ENCODE measurements at places on chromosomes 11 and 22. TPM values are rescaled to one million over a fixed set of nuclear protein-coding genes. Genes with fewer than 3 reads are reported as not detected.

The SSTR3 gene
- total RNA-seq, result 10.0 TPM

The CCDC179 gene
- total RNA-seq, result not detected

The CDC42EP1 gene
- total RNA-seq, result 4.6 TPM

The ZP1 gene
- total RNA-seq, result not detected

The OR56B1 gene
- total RNA-seq, result 0.24 TPM

GRCh38 chr22:46113110-46113909 lies 37.0 kb upstream of the PPARA start:
- no peak for DNase-seq

- DNase-seq, result no peak
Measured at GRCh38 chr22:36701965-36702621, 1.5 kb downstream of the CACNG2 start.

DNA sequence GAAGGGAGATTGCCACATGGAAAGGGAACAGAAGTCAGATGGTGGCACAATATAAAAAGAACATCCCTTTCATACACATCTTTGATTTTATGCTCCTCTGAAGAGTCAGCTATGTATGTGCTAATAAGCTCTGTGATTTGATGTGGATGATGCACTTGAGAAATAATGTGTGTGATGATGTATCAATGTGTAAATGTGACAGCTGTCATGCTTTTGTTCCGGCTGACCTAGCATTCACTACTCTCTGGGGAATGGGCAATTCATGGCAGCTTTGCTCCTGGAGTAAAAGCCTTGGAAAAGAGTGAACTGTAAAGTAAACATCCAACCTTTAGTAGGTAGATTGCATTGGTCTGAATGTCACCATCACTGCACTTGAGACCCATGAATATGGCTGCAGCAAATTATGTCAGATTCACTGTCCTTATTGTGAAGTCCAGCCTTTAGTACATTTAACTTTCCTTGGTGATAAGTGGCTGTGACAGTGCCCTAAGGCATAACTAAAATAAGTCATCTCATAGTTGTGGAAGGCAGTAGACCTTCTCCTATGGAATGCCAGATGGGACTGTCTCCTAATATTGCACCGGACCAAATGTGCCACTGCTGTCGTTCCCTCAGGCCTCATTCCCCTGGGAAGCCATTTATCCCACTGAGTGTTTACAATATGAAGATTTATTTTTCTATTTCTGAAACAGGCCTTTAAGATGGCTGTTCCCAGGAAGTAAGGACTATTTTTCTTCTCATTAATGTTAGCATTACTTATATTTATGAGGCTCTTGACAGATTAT lies 178.2 kb upstream of the CCDC90B start:
- DNase-seq, result no peak

DNA sequence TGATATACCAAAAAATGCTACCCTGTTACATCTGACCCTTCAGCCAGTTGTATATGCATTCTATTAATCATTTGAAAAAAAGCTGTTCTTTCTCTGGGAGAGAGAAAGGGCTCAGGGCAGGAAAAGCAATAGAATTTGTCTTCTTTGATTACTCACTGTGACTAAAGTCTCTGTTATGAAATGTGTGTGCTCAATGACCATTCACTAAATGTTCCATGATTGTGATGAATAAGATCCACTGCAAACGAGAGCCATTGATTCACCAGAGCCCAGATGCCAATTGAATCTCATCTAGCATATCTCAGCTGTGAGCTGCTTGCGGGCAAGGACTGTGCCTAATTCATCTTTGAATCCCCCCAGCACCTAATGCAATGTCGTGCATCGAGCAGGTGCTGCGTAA lies 184.3 kb downstream of the OPCML start:
- no peak for DNase-seq

GRCh38 chr11:122756417-122756816 lies 81.9 kb upstream of the CRTAM start:
- DNase-seq, result peak; percentile 33

DNA sequence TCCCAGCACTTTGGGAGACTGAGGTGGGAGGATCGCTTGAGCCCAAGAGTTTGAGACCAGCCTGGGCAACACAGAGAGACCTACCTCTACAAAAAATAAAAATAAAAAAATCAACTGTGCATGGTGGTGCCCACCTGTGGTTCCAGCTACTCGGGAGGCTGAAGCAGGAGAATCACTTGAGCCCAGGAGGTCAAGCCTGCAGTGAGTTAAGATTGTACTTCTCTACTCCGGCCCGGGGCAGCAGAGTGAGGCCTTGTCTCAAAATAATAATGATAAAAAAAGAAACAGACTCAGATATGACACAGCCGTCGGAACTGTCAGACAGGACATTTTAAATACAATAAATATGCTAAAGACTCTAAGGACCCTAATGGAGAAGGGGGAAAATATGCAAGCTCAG lies 18.4 kb downstream of the ASCL2 start:
- no peak for DNase-seq

- DNase-seq, result no peak
Measured at GRCh38 chr11:8330404-8330803, 66.7 kb upstream of the LMO1 start.

- DNase-seq, result peak; percentile 41
Measured at GRCh38 chr22:38706101-38706900, 557 bp downstream of the GTPBP1 start.

DNA sequence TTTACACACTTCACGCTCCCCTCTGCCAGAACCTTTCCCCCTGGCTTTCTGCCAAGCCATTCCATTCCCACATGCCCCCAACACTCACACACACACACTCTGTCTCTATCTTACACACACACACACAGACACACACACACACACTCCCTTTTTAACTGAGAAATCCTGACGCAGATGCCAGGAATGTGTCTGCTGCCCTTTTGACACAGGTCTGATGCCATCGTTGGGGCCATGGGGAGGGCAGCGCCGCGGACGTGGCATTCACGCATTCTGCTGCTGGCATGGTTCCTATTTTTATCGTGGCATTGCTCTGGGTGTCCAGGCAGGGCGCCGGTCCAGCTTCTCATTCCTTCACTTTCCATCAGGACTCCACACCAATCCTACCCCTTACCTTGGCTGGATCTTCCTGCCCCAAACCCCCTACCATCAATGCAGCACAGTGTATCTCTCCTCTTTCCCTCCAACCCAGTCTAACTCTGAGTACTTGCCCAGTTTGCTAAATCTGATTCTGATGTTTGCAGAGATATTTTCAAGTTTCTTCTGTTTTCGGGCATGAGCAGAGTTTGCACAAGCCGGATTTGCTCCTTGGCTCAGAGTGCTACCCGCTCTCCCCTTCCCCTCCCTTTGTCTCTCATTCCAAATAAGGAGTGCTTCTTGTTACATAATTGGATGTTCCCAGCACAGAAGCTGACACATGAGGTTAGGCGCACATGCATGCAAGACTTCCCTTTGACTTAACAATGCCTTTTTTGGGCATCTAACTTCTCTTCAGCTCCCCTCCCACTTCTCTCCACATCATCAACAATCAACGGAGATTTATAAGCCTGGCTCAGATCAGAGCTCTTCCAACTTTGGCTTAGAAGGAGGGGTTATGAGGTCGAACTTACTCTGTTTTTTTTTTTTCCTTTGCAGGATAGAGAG lies 18.8 kb downstream of the SNX19 start:
- DNase-seq, result no peak

DNA sequence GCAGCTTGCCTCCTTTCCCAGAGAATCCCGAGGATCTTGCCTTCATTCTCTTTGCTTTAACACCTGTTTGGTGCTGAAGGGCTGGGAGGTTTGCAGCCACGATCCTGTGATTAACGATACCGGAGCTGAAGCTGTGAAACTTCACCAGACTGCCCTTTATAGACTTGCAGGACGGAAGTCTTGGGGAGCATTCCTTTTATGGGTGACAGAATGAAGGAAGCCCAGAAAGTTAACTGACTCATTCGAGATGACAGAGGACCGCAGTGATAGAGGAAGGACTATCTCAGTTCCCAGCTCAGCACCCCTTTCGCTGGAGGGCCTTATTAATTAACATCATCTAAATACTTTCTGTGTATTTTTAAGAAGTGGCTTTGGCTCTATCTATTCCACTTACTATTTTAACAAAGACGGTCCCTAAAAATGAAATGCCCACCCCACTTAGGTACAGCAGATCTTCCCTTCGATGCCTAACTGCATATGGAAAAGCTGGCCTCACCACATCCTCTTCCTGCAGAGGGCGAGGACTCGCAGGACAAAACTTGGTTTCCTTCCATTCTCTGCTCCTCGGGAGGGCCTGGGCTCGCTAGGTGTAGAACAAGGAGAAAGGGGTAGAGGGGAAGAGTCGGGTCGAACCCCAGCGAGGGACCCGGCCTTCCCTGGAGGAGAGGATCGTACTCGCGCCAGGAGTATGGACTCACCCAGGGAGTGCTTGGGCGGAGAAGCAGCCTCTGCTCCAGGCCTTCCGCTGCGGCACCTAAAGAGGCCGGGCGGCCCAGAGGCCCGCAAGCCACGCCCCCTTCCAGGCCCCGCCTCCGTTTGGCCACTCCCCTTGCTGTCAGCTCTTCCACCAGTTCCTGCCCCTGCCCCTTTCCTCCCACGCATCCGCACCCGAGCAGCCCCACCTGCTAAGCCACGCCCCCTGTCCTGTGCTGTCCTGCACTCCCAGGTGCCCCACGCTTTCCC lies 30.7 kb upstream of the USP47 start:
- no peak for DNase-seq

- no peak for DNase-seq
Measured at GRCh38 chr11:40118780-40119179, 1340.7 kb downstream of the LRRC4C start.

- DNase-seq, result no peak
Measured at GRCh38 chr11:91081440-91082043, 858.7 kb upstream of the CHORDC1 start.
